ENCODE measurements at places on chromosomes 5 and 9. TPM values are rescaled to one million over a fixed set of nuclear protein-coding genes. Genes with fewer than 3 reads are reported as not detected.

DNA sequence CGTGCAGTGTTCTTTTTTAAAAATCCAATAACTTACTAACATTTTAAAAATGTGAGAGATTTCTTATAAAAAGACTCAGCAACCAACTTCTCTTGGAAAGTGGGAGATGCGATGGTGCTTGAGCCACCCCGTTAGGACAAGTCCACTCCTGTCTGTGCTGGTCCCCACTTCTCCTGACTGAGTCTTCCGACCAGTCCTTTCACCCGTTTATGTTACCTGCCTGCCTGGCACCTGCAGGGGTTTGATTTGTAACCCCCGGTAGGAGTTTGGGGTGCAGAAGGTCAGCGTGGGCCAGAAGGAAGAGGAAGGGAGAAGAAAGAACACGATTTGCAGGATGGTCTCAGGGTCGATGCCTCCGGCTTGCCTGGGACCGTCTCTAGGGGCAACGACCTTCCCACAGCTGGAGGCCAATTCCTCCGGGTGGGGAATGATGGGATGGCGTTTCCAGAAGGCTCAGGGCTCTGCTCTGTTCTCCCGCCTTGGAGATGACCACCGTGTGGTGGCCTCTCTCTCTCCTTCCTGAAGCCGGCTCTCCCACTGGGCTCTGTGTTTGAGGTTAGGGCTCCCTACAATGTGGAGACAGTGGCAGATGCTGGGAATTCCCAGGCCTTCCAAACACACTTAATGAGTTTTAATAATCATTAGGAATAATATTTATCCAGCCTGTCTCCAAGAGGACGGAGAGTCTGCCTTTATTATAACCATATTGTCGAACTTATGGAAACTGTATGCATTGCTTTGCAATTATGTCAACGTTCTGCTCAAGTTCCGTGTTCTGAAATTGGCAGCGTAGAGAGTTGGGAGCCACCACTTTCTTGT lies 14.8 kb downstream of the COL27A1 start:
- no peak overlapping the region for H3K4me3 ChIP-seq
- no peaks in the 10 kb centered on the region for H3K36me3 ChIP-seq
- peak overlapping the region; percentile 2 for H3K27ac ChIP-seq
- H3K27me3 ChIP-seq = no peaks in the 10 kb centered on the region

- H3K4me3 ChIP-seq = no peak overlapping the region
- H3K27ac ChIP-seq = no peak overlapping the region
- no peaks in the 10 kb centered on the region for H3K27me3 ChIP-seq
- DNase-seq = no peak
Observed at GRCh38 chr5:103605277-103605676, 42.7 kb upstream of the NUDT12 start.

DNA sequence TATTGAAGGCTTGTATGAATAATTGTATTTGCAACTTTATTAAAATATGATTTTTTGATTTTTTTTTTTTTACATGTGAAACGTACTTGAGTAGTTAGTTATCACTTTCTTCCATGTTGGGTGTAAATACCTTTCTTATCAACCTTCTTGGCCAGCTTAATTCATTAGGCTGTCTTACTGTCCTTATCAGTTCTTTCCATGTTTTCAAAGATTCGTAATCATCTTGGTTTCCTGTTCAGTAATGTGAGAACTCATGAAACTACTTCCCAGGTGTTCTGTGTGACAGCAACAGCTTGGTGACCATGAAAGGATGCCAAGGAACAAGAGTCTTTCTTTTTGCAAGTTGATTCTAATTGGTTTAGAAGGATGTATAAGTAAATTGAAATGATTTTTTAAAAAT lies 100.0 kb downstream of the ADGRV1 start:
- no peaks in the 10 kb centered on the region for H3K4me1 ChIP-seq
- H3K36me3 ChIP-seq = no peaks in the 10 kb centered on the region
- H3K27me3 ChIP-seq = no peaks in the 10 kb centered on the region
- no peak for DNase-seq
- no peak overlapping the region for H3K27ac ChIP-seq

- no peak overlapping the region for H3K27ac ChIP-seq
- H3K4me1 ChIP-seq = no peaks in the 10 kb centered on the region
- H3K27me3 ChIP-seq = no peaks in the 10 kb centered on the region
- H3K36me3 ChIP-seq = no peaks in the 10 kb centered on the region
- H3K4me3 ChIP-seq = no peak overlapping the region
Observed at GRCh38 chr5:15864536-15865215, 314.9 kb downstream of the MARCHF11 start.

- H3K4me3 ChIP-seq = no peak overlapping the region
- no peak overlapping the region for H3K27ac ChIP-seq
- H3K27me3 ChIP-seq = no peaks in the 10 kb centered on the region
- no peaks in the 10 kb centered on the region for H3K36me3 ChIP-seq
- peaks cover 5% of the 10 kb centered on the region for H3K4me1 ChIP-seq
Observed at GRCh38 chr9:86794391-86795046, 152.8 kb downstream of the GAS1 start.

- no peaks in the 10 kb centered on the region for H3K36me3 ChIP-seq
- no peak overlapping the region for H3K27ac ChIP-seq
- H3K4me3 ChIP-seq = no peak overlapping the region
- no peak for DNase-seq
- no peaks in the 10 kb centered on the region for H3K4me1 ChIP-seq
Observed at GRCh38 chr9:83523684-83524083, 14.5 kb downstream of the FRMD3 start.

GRCh38 chr5:14414007-14414406 lies 167.6 kb upstream of the OTULINL start:
- no peak for DNase-seq
- H3K4me3 ChIP-seq = no peak overlapping the region
- peaks cover 68% of the 10 kb centered on the region for H3K36me3 ChIP-seq
- H3K4me1 ChIP-seq = peaks cover 4% of the 10 kb centered on the region
- H3K27ac ChIP-seq = no peak overlapping the region
- no peaks in the 10 kb centered on the region for H3K27me3 ChIP-seq

- H3K27ac ChIP-seq = no peak overlapping the region
- H3K36me3 ChIP-seq = no peaks in the 10 kb centered on the region
- H3K4me1 ChIP-seq = no peaks in the 10 kb centered on the region
- H3K4me3 ChIP-seq = no peak overlapping the region
Observed at GRCh38 chr5:160931283-160931682, 79.3 kb upstream of the ATP10B start.

DNA sequence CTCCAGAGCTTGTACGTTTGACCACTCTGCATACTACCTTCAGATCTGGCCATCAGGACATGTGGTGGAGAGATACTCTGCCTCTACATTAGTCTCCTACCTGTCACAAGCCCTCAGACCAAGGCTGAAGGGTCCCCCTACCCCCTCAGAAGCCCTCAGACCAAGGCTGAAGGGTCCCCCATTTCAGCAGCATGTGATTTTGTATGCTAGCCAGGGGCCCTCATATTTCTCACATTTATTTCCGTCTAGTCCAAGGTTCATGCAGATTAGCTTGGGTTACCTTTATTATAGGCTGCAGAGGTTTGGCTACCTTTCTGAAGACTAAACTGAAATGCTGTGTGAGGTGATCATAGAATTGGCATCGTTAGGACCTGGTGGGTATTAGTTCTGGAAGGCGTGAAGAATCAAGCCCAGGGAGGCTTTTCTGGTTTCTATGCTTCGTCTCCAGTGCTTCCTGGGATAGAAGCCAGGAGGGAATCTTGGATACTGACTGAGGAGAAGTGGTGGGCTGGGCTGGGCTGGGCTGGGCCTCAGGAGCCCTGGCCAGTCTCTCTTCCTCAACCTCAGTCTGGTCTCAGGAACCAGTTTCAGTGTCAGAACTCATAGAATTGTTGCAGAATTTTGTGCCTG lies 2.8 kb downstream of the SMIM32 start:
- H3K27ac ChIP-seq = no peak overlapping the region
- H3K4me3 ChIP-seq = no peak overlapping the region
- no peaks in the 10 kb centered on the region for H3K4me1 ChIP-seq
- DNase-seq = no peak

- no peaks in the 10 kb centered on the region for H3K4me1 ChIP-seq
- no peaks in the 10 kb centered on the region for H3K27me3 ChIP-seq
- no peak for DNase-seq
- no peak overlapping the region for H3K27ac ChIP-seq
- H3K4me3 ChIP-seq = no peak overlapping the region
Observed at GRCh38 chr9:99056886-99057664, 47.8 kb upstream of the TGFBR1 start.

DNA sequence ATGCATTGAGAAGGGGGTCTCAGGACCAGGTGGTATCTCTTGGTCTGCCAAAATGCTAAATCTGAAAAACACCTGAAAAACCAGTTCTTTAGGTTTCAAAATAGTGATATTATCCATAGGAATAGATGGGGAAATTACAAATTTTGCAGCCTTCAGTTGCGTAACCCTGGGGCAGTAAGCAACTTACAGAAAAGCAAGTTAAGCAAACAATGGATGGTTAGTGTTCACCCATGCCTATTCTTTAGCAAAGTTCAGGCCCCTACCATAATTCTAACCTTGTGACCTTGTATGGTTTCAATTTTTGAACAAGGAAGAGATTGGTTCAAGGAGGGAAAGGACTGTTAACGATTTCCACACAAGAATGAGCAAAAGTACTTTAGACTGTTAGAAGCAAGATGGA lies 24.5 kb downstream of the GLRX start:
- H3K36me3 ChIP-seq = no peaks in the 10 kb centered on the region
- H3K27me3 ChIP-seq = no peaks in the 10 kb centered on the region
- H3K4me1 ChIP-seq = no peaks in the 10 kb centered on the region
- H3K27ac ChIP-seq = no peak overlapping the region

- H3K4me3 ChIP-seq = no peak overlapping the region
- no peaks in the 10 kb centered on the region for H3K4me1 ChIP-seq
- H3K36me3 ChIP-seq = no peaks in the 10 kb centered on the region
- H3K27me3 ChIP-seq = no peaks in the 10 kb centered on the region
Observed at GRCh38 chr9:77435688-77436087, 212.4 kb downstream of the GNA14 start.

DNA sequence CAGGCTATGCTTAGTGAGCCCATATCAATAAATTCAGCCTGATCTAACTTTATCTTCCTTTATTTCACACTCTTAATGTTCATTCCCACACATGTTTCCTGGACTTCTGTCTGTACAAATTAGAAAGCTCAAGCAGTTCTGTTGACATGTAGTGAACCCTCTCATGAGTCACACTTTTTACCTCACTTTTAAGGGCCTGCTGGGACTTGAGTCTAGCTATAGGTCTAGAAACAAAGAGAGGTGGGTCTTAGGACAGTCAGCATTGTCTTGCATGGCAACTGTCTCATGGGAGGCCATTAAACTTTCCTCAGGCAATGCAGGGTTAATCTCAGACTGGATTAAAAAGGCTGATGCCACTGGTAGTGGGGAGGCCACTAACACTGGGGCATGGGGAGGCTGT lies 8.6 kb upstream of the CCNH start:
- no peak overlapping the region for H3K4me3 ChIP-seq
- no peaks in the 10 kb centered on the region for H3K27me3 ChIP-seq
- no peaks in the 10 kb centered on the region for H3K4me1 ChIP-seq
- no peak for DNase-seq

- H3K27me3 ChIP-seq = no peaks in the 10 kb centered on the region
- no peak for DNase-seq
- peaks cover 1% of the 10 kb centered on the region for H3K36me3 ChIP-seq
Observed at GRCh38 chr9:112664531-112664930, 53.4 kb downstream of the INIP start.

GRCh38 chr9:113673726-113674125 lies 202.4 kb upstream of the ZNF618 start:
- no peak for DNase-seq
- H3K27ac ChIP-seq = no peak overlapping the region
- no peaks in the 10 kb centered on the region for H3K36me3 ChIP-seq
- no peak overlapping the region for H3K4me3 ChIP-seq
- peaks cover 6% of the 10 kb centered on the region for H3K4me1 ChIP-seq

The STC2 gene
- total RNA-seq = 2.0 TPM

The NTNG2 gene
- 5.9 TPM for total RNA-seq

The ANKRD31 gene
- not detected for total RNA-seq

The TEX48 gene
- not detected for total RNA-seq

The PCDHB2 gene
- 1.4 TPM for total RNA-seq

The LCN1 gene
- total RNA-seq = not detected

The GABRA1 gene
- total RNA-seq = not detected

The C9 gene
- 0.96 TPM for total RNA-seq

The DRD1 gene
- 0.11 TPM for total RNA-seq
